ENCODE measurements at places on chromosomes 6 and 20.

DNA sequence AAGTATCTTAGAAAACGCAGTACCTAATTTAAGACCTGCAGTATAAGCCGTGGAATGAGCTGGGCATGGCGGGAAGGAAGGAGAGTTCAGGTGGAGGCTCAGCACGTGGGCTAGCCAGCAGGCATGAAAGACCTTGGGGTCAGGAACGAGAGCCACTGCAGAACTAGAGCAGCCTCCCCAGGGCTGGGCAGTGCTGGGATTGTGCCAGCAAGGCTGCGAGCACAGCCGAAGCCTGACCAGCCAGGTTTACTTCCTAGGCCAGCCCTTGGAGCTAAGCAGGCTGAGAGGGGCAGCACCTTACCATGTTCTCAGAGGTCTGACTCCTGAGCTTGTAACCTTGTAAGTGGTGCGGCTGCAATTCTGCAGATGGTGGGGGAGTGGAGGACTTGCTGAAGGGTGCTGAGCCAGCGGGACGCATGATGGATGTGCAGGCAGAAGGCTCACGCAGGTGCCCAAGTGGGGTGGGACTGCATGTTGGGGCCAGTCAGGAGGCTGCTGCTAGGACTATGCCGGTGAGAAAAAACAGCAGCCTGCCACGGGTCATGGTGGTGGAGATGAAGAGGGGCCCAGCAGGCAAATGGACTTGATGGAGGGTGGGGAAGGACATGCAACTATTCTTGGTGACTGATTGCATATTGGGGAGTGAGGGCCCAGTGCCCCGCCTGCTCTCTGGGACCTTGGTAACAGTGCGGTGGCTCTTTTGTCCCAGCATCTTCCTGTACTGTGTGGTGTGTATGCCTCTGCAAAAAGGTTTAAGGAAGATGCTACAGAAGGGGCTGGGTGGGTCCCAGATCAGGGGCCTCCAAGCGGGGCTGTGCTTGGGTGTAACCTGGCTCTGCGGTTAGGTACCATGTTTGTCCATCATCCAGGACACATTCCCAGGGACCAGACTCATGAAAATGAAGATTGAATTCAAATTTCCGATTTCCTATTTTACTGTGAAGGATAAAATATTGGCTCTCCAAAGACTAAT lies 37.6 kb upstream of the IRF4 start:
- no peak for DNase-seq

DNA sequence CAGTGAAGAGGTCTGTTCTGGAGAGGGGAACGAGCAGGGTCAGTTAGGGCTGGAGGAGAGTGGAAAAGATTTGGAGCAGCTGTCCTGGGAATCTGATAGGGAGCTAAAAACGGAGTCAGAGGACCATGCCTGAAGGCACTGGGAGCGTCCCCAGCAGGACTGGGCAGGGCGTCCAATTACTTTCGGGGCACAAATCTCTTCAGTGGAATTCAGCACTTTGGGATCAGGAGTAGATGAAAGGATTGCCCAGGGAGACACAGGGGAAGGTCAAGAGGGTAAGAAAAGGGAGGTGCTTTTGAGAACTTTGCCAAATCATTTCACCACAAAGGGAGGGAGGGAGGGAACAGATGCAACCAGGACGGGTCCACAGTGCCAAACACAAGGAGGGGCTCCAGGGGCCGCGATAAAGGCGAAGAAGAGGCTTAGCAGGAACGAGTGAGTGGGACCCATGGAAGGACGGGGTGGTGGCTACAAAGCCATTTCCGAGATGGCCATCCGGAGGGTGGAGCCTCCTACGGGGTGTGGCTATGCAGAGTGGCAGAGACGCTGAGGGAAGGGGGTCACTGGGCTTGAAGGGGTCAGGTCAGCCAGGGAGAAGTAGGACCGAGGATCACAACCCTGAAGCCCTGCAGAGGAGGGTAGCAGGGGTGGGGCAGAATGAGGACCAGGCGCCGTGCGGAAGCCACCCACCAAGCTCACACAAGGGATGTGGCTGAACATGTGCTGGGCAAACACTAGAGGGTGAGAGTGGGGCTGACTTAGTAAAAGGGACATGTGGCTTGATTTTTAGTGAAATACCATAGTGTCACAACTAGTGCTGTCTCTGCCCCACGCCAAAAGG lies 180.0 kb upstream of the RREB1 start:
- no peak for DNase-seq

GRCh38 chr6:82589509-82590206 lies 226.0 kb downstream of the TPBG start:
- peak; percentile 66 for DNase-seq

- no peak for DNase-seq
Measured at GRCh38 chr6:156131221-156131903, 645.8 kb upstream of the ARID1B start.

- DNase-seq = no peak
Measured at GRCh38 chr20:64055893-64056638, 6.6 kb upstream of the SOX18 start.

DNA sequence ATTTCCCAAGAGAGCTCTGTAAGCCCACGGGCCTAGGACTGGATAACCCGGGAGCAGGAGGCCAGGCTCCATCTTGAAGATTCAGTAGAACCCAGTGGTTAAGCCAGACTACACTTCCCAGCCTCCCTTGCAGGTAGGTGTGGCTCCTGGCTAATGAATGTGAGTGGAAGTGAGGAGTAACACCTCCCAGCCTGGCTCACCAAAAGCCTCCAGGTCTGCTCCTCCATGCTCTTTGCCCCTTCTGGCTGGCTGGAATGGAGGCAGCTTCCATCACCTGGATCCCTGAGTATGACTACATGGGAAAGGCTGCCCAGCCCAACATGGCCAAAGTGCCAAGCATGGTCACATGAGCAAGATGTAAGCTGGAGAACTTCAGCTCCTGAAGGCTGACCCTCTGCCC lies 9.7 kb downstream of the LRRN4 start:
- no peak for DNase-seq

DNA sequence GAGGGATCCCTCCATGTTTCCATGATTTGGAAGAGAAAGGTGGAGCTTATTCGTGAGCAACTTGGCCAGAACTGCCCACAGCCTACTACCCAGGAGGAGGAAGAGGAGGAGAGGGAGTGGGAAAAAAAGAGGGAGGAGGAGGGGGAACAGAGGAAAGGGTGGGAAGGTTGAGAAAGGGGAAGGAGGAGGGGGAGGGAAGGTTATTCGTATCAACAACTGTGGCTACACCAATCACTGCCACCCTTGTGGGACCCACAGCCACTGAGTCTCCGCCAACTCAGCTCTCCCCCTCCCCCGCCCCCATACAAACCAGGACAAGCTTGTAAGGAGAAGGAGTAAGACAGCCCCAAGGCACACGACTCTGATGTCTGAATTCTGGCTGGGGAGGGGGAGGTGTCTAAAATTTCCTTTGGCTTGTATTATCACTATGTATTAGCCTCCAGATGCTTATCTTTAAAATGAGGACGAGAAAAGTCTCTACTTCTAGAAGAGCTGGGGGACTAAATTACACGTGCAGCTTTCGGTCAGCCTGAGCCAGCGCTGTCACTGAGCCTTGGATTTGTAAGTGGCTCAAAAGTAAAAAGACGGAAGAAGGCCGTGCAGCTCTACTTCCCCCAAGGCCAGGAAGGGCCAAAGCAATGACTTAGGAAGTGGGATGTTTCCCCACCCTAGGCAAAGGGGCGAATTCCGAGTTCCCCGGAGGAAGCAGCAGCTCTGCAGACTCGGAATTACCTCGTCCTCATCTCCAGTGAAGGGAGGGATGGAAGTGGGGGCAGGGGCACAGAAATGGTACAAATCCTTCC lies 1.0 kb downstream of the FKBP1A start:
- DNase-seq = no peak

- no peak for DNase-seq
Measured at GRCh38 chr6:166587631-166588413, 1.3 kb upstream of the RAMACL start.

GRCh38 chr6:44010411-44011349 lies 116.6 kb downstream of the MRPL14 start:
- peak; percentile 96 for DNase-seq

- no peak for DNase-seq
Measured at GRCh38 chr20:17014756-17015366, 212.0 kb upstream of the PCSK2 start.

- no peak for DNase-seq
Measured at GRCh38 chr6:170080169-170080827, 210.6 kb downstream of the DLL1 start.

DNA sequence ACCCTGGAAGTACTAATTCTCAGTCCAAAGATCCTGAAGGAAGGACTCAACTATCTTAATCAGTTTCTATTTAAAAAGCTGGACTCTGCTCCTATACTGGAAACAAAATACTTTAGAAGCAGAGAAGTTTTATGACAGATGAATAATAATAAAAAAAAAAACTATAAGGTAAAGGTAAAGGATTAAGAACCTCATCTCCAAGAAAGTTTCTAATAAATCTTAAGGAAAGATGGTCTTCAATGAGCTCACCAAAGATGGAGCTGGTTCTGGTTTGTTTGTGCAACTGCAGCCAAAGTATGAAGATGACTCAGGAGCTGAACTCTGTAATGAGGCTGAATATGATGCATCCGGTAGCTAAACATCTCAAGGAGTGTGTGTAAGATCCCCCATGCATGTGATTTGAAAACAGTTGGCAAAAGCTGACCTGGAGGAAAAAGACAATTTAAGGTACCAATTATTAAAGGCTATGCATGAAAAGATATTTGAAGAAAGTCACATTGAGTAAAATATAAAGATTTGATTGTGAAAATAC lies 25.2 kb downstream of the MED23 start:
- DNase-seq = peak; percentile 24

DNA sequence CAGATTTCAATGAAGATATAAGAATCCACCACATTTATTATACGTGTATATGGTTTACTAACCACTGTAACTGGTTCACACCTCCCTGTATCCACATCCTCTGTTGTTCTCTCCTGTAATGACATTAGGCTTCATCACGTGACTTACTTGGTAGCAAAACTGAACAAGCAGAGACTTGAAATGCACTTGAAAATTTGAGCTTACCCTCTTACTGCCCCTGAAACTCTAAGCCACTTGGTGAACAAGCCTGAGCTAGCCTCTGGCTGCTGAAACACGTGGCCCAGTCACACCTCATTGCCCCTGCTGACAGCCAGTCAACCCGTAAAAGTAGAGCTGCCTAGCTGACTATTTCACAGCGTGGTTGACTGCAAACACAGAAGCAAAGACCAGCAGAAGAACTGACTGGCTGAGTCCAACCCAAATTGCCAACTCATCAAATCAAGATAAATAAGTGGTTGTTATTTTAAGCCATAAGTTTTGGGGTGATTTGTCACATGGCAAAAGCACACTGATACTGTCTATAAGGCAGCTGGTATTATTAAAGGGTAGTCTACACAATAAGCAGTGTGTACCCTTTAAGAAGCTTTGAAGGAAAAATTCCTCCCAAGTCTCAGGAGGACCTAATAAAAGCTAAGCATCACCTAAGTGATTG lies 109.0 kb downstream of the RALGAPA2 start:
- DNase-seq = no peak

GRCh38 chr6:137775720-137776119 lies 91.3 kb upstream of the TNFAIP3 start:
- no peak for DNase-seq

DNA sequence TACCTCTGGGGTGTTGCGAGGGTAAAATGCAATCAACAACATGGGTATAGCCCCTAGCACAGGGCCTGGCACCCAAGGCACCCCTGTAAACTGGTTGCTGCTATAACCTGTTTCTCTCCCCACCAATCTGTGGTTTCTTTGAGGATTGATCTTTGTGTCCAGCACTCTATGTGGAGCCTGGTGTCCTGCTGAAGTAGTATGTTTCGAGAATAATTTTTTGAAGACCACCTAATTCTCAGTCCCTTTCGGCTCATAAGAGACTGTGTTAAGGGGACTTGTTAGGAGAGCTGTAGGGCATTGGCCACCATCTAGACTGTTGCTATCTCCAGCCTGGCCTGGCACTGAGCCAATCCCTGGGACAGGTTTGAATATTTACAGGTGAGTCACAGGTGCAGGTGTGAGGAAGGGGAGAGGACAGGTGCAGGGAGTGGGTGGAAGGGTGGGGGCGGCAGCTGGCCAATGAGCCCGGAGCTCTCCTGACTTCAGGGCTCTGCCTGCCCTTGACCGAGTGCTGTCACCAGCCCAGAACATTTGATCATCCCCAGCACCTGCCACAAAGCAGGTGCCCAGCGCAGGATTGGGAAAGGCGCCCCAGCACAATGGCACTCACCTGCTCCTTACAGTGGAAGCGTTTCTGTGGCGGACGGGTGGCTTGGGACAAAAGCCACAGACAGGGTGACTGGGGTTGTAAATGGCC lies 8.1 kb upstream of the C20orf144 start:
- DNase-seq = no peak

GRCh38 chr6:32084780-32085179 lies 24.4 kb downstream of the TNXB start:
- DNase-seq = no peak

DNA sequence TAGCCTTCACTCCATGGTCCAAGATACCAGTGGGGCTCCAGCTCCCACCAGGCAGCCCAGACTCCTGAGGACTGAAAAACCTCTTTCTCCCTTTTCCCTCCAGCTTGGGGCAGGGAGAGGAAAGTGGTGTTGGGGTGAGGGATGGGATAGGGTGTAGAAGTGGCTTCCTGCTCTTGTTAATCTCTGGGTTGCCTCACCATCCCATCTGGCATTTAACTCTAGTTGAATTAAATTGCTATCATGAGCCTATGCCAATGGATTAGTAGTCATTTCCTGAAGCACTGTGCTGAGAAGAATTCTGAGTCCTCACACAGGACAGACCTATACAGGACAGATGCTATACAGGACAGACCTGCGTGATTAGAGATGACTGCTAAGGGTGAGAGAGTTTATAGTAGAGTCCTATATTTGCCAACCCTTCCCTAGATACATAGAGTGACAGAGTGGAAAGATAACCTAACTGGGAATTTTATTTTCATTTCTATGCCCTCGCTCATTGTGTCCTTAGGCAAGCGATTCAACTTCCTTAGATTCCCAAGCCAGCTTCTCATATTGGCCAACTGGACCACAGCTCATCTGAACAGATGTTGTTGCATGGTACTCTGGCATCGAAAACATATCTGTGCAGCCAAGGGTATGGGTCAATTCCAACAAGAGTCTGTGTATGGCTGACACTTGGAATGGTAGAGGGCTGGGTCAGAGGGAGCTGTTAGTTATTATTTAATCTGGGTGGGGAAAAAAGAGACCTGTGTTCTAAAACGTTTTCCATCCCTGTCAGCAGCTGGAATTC lies 42.8 kb downstream of the MCHR2 start:
- no peak for DNase-seq

- DNase-seq = no peak
Measured at GRCh38 chr6:136125585-136125984, 124.5 kb downstream of the MTFR2 start.

GRCh38 chr6:25157183-25157582 lies 122.0 kb upstream of the CARMIL1 start:
- DNase-seq = no peak

GRCh38 chr20:3651204-3651962 lies 11.8 kb downstream of the GFRA4 start:
- DNase-seq = no peak

Measured in HS-27A (cell line).